ENCODE measurements at places on chromosomes 4 and X.

GRCh38 chr4:152478461-152479237 is 57.2 kb downstream of the FBXW7 start:
- no peak for DNase-seq

DNA sequence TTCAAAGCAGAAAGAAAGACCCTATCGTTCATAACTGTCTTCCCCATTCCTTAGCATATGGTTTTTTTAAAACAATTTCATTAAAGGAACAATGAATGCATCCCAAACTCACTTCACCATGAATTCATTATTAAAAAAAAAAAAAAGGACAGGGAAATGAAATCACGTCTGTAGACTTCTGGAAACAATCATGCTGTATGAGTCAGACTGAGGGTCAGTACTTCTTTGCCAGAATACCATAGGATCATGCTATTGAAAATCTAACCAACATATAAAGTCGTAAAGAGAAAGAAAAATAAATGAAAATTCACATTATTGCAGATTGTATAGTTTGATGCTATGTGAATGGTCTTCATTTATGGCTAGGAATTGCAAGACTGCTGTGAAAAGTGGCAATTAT is 144.4 kb downstream of the PCDH18 start:
- DNase-seq: no peak

GRCh38 chrX:30935985-30936384 is 46.9 kb upstream of the TAB3 start:
- no peak for DNase-seq

GRCh38 chrX:71629467-71629866 is 11.2 kb upstream of the CXCR3 start:
- DNase-seq: no peak

GRCh38 chr4:147485167-147485566 is 4.3 kb downstream of the EDNRA start:
- no peak for DNase-seq

- no peak for DNase-seq
Observed at GRCh38 chrX:25023908-25024307, 8.1 kb upstream of the ARX start.

- no peak for DNase-seq
Observed at GRCh38 chrX:50799531-50799961, 14.4 kb downstream of the SHROOM4 start.

DNA sequence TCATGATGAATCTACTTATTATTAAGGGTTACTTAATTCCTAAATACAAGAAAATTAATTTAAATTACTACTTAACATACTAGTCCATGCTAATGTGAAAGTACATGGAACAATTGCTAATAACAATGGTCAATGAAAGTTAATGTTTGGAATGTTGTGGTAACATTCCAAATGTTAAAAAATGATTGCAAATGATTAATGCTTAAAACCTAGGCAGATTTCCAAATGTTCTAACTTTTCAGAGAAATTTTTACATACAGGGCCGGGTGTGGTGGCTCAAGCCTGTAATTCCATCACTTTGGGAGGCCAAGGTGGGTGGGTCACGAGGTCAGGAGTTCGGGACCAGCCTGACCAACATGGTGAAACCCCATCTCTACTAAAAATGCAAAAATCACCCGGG is 1851.3 kb upstream of the PCDH7 start:
- DNase-seq: no peak

DNA sequence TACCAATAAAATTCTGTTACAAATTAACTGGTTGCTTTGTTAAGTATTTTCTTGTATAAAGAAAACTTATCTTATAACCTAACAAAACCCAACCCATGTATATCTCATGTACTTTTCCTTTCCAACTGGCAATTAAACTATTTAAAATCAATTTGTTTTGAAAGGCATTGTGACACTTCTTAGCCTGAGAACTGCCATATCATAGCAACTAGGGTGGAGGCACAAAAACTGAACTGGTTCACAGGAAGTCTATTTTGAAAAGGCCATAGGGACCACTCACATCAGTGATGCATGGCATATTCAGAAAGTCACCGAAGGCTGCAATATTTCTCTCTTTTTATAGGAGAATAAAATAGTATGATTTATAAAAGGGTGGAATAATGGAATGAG is 40.5 kb upstream of the ARSJ start:
- DNase-seq: no peak

DNA sequence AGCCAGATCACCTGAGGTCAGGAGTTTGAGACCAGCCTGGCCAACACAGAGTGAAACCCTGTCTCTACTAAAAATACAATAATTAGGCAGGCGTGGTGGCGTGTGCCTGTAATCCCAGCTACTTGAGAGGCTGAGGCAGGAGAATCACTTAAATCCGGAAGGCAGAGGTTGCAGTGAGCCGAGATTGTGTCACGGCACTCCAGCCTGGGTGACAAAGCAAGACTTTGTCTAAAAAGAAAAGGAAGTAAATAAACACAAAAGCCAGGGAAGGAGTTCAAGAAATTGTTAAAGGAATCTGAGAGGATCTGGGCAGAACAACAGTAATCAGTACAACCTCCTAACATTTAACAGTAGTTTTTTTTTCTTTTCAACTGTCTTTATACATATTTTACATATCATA is 48.7 kb upstream of the ARHGEF6 start:
- no peak for DNase-seq

- no peak for DNase-seq
Observed at GRCh38 chrX:71996136-71996535, 85.5 kb downstream of the NHSL2 start.

DNA sequence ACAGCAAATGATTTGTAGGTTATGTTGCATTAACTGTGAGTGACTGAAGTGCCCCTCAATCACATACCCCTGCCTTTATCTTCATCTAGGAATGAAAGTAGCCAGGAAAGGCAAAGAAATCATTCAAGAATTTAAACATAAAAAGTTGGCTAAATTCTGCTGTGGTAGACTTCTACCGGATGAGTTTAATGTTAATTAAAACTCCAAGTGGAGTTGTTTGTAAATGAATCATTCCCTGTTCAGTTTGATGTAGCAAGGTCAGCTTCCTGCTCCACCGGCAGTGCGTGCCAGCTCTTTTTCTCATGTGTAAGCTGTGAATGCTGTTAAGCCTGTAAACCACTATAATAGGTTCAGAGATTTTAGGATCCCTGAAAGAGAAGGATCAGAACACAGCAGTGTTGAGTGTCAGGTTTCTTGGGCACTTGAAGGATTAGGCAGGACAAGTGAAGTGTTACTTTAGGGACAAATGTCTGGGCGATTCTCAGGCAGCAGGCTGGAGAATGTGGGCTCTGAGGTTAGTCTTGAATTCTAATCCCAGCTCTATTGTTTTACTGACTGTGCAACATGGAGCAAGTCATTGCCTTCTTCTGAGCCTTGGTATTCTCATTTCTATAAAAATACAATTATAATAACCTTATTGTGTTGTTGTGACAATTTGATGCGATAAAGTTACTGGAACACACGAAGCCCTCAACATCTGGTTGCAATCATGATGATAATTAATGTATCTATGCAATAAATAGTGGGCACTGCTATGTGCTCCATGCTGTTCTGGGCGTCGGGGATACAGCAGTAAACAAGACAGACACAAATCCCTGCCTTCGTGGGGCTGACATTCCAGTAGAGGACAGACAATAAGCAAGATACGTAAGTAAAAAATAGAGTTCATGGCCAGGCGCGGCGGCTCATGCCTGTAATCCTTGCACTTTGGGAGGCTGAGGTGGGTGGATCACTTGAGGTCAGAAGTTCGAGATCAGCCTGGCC is 112.0 kb downstream of the SHROOM3 start:
- DNase-seq: no peak

GRCh38 chr4:122661176-122662160 is 40.6 kb upstream of the IL21 start:
- DNase-seq: no peak

GRCh38 chrX:24426340-24426913 is 38.7 kb upstream of the PDK3 start:
- peak; percentile 3 for DNase-seq

DNA sequence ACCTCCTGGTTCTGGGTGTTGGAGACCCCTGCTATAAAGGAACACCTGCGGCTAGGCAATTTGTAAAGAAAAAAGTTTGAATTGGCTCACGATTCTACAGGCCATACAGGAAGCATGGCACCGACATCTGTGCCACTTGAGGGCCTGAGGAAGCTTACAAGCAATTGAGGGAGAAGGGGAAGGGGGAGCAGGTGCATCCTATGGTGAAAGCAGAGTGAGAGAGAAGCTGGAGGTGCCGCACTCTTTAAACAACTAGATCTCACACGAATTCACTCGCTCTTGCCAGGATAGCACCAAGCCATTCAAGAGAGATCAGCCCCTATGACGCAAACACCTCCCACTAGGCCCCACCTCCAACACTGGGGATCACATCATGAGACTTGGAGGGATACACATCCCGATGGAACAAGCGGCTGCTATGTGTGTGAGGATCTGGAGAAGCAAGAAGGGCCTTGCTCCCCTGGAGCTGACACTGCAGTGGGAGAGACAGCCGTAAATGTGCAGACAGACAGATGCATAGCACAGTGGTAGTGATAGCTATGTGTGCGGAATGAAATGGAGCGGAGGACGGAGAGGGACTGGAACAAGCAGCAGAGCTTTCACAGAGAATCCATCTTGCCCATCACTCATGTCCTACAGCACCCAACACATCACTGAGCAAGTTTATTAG is 60.7 kb upstream of the HELT start:
- DNase-seq: no peak

DNA sequence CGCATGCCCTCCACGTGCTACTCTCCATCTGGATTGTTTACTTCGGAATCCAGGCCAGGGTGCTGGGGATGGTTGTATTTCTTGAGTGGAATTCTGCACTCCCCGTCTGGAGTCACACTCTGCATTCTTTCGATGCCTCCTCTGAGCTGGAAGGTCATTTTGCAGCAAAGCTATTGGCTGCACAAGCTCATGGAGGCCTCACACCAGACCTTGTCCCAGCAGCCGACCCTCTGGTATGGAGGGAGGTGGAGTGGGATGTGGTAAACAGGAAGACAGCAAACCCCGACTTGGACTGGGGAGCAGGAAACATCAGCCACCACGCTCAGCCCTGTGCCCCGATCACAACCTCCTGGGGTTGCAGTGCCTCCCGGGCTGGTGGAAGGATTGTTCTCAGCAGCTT is 225.3 kb upstream of the LNX1 start:
- no peak for DNase-seq

DNA sequence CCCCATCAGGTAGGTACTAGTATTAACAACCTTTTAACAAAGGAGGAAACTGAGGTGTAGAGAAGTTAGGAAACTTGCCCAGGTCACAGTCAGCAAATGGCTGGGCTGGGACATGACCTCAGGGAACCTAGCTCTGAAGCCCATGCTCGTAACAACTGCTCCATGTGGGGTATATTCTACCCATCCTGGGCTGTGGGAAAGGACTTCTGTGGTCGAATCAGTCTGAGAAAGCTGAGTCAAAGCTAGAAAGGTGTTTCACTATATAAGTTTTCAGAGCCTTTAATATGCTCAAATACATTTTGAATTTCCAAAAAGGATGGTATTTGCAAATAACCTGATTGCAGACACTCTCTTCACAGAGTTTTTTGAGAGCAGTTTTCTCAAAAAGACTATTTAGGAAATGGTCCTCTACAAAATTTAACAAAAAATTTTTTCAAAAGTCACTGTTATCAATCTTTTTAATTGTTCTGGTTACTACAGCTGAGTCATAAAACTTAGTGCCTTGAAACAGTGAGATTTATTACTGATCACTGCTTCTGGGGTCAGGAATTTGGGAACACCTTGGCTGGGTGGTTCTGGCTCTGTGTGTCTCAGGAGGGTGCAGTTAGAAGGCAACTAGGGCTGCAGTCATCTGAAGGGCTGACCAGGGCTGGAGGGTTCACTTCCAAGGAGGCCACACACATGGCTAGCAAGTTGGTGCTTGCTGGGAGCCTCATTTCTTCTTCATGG is 53.6 kb downstream of the NSG1 start:
- DNase-seq: no peak

DNA sequence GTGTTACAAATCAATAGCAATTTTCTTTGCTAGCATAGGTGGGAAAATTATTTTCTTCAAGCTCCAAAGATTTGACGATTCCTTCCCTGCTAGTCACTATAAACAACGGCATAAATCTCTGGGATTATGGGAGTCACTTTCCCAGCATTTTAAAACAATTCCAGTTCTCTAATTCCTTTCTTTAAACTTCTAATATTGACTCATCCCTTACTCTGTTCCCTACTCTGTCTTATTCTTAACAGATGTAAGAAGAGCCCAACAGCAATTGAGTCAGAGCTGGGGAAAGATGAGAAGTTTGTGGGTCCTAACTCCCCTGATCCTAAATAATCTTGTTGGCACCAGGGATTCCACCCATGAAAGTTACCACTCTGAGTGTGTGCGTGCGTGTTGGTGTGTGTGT is 47.4 kb upstream of the IL21 start:
- DNase-seq: no peak

DNA sequence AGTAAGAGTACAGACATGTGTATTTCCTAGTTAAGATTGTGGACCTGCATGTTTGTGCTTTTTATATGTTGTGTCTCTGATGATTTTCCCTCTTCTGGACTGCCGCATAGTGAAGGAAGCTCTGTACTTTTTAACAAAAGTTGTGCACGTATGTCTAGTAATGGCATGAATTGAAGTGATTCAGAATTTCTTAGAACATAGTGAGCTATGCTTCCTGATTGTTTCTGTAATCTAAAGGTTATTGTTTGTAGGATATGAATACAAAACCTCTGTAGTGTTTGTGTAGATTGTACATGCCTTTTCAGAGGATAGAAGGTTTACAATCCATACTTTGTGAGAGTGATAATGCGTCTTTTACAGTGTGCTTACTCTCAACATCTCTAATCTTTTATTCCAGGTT is 37.0 kb upstream of the NUDT6 start:
- no peak for DNase-seq

DNA sequence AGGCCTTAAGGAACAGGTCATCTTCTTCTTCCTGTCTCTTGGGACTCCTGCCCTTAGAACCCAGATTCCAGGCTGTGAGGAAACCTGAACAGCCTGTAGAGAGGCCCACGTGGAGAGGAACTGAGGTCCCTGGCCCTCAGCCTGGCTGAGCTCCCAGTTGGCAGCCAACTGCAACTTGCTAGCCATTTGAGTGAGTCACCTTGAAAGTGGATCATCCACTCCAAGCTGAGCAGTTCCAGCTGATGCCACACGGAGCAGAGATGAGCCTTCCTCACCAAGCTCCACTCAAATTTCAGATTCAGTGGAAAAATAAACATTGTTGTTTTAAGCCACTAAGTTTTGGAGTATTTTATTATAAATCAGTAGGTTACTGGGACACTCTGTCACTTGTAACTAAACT is 392.5 kb downstream of the BCOR start:
- DNase-seq: no peak

- DNase-seq: peak; percentile 25
Observed at GRCh38 chr4:171812665-171813525, at the start of gene GALNTL6. Gene GALNTL6 (plus strand): TSS chr4:171813404.

DNA sequence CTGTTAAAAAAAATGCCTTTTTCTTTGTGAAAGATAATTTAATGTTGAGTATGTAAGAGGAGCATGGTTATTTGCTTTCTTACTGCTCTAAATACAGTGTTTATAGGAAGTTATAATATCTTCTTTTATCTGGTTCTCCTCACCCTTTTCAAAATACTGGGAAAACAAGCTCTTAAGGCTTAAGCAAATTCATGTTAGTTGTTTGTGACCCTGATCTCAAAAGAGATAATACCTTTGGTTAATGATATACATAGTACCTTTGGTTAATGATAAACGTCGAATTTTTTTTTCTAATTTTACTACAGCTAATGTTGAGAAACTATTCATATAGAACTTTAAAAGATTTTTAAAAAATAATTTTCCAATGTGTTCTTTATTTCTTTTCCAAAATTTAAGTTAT is 180.1 kb downstream of the RAPGEF2 start:
- DNase-seq: no peak

All from Ammon's horn (tissue), 1 donor.